Activated CD4-positive, alpha-beta T cell treated with anti-CD3 and anti-CD28 coated beads, Interleukin-2, Interleukin-4, amounts not matched to agents 100 ng/mL and 50 ng/mL, durations not matched to agents 16 hours and 8 hours (primary cell): ENCODE measurements at places on chromosomes 4 and X.

GRCh38 chrX:23194885-23195554 lies 139.6 kb upstream of the PTCHD1 start:
- no peak for DNase-seq

- no peak for DNase-seq
Observed at GRCh38 chr4:63717384-63717783, 691.9 kb downstream of the TECRL start.

DNA sequence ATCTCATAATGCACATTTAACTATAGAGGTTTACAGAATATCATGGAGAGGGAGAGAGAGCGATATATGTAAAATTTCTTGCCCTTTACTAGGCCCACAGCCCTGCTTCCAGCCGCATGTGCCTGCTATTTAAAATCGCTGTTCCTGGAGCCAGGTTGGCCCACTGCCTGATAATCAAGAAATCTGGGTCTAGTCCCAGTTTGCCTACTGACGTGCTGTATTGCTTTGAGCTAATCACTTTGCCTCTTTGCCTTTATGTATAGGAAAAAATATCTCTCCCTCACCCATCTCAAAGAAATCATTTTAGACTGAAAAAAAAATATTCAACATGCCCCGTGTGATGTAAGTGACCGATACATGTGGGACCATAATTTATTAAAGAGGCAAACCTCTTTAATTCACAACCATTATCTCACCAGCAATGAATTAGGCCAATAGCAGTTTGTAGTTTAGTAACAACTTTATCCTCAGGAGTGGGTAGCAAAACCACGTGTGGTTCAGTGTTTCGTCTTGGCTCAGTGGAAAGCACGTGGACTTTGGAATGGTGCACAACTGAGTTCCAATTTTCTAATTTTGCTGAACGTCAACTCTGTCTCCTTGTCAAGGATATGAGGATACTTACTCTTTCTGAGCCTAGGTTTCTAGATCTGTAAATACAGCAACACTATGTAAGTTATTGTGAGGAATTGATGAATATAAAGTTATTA lies 62.6 kb downstream of the GRXCR1 start:
- no peak for DNase-seq

GRCh38 chr4:87029356-87029755 lies 94.5 kb downstream of the AFF1 start:
- DNase-seq = no peak

DNA sequence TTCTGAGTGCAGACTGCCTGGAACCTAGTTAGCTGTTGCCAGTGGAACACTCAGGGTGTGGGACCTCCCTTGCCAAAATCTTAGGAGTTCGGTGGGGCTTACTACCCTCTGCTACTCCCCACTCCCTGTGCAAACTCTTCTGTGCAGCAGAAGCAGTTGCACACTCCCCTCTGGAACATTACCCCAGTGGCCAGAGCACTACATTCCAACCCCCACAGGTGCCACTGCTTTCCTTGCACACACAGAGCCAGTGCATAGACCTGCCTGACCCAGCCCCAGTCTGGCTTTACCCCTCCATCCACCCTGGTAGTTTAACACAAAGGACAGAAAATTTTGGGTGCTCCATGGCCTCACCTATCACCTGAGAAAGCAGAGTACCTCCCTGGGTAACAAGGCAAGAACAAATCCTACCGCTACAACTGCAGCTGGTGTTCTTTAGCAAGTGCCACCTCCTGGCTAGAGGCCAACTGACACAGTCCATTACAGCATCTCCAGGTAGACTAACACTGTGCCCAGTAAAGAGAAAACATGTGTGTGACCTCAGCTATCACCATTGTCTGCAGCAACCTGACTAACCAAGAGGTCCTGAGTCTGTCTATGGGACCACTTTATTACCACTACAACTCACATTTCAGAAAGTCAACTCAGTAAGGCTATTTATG lies 11.5 kb upstream of the RASSF6 start:
- DNase-seq = no peak

DNA sequence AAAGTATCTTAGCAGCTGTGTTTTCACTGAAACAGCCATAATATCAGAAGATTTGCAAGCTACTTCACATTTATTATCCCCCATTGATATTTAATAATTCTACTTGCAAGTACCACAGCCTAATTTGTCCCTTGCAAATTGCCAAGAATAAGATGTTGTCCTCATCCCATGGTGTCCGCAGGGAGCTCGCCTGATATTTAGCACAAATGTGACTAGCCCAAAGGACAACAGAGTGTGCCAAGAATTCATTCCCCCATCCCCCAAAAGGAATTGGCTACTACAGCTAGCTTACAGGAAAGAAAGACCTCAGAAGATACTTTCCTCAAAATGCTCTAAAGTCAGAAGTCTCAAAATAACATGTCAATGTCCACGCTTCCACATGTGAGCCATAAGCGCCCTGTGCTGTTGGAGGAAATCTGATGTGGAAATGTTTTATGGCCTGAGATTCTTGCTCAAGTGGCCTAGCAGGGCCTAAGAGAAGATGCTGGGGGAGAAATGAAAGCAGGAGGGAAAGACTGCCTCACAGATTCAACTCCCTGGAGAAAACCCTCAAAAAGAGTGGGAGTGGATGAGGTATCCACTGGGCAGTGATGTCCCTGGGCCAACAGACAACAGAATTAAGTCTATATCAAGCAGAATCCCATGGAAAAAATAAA lies 111.4 kb downstream of the SH3KBP1 start:
- no peak for DNase-seq

GRCh38 chr4:183147196-183147595 lies 48.1 kb downstream of the WWC2 start:
- DNase-seq = no peak

DNA sequence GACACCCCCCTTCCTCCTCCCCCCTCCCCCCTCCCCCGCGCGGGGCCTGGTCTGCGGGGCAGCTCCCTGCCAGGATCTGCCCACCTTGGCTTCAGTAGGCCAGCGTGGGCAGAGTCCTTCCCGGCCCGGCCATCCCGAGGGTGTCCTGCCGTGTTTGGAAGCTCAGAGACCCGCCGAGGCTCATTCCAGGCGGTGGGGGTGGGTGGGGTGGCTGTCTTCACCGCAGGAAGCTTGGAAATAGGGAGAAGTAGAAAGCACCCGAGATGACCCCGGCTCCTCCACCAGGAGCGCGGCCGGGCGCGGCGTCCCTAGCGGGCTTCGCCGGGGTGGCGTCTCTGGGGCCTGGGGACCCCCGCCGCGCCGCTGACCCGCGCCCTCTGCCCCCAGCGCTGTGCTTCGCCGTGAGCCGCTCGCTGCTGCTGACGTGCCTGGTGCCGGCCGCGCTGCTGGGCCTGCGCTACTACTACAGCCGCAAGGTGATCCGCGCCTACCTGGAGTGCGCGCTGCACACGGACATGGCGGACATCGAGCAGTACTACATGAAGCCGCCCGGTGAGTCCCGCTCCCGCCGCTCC lies 1.6 kb downstream of the NAT8L start:
- DNase-seq = no peak

GRCh38 chrX:31178064-31178768 lies 106.4 kb upstream of the FTHL17 start:
- DNase-seq = peak; percentile 30

GRCh38 chrX:109742722-109743121 lies 9.7 kb upstream of the ACSL4 start:
- DNase-seq = no peak

DNA sequence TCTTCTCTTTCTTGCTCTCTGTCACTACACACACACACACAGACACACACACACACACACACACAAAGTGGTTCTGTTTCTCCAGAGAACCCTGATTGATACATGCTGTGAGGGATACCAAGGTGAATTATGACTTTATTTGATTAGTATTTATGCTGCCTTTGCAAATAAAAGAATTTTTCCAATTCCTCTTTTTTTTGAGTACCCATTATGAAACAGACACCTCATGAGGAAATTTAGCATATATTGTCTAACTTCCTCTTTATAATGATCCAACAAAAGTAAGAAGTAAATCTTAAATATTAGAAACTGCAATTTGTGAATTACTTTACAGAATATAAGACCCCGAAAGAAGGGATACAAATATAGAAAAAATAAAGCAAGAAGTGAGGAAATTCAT lies 14.3 kb upstream of the RAB28 start:
- DNase-seq = no peak

GRCh38 chr4:148029781-148030180 lies 297.9 kb downstream of the ARHGAP10 start:
- DNase-seq = no peak

DNA sequence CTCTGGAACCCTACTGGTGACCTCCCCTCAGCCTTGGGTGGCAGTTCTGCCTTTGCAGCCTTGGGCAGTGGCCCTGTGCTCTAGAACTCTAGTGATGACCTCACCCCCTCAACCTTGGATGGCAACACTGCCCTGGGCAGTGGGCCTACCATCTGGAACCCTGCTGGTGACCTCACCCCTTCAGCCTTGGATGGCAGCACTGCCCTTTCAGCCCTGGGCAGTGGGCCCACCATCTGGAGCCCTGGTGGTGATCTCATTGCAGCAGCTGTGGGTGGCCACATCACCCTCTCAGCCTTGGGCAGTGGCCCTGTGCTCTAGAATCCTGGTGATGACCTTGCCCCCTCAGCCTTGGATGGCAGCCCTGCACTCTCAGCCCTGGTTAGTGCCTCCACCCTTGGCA lies 129.3 kb downstream of the RBMX2 start:
- DNase-seq = no peak

GRCh38 chrX:9646471-9647224 lies 119.0 kb downstream of the GPR143 start:
- no peak for DNase-seq

GRCh38 chr4:55507612-55508011 lies 39.1 kb downstream of the CLOCK start:
- no peak for DNase-seq

DNA sequence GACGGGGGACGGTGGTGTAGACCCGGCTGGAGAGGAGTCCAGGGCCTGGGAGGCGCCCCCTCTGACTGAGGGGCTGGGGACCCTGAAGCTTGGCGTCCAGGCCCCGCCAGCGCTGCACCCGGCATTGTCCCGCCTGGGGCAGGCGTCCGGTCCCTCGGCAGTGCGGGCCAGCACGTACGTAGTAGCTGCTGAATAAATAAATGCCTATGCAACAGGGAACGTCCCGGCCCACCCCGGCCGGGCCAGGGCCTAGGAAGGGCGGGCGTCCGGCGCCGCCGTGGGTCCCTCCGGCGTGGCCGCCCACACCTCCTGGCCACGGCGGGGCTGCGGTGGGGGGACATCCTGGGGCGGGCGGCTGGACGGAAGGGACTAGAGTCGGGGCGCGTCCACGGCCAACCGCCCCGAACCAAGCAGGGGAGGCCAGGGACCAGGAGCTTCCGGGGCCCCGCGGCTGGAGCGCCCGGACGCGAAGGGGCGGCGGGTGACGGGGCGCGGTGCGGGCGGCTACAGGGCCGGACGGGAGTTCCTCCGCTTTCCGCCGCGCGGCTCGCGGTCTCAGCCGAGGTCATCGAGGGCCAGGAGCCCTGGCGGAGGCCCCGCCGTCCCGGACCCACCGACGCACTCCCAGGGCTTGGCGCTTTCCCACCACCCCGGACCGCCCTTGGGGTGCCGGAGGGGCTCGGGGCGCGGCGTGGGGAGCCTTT lies 886 bp upstream of the WWC2 start:
- no peak for DNase-seq

- DNase-seq = no peak
Observed at GRCh38 chr4:162323919-162324318, 160.1 kb upstream of the FSTL5 start.

DNA sequence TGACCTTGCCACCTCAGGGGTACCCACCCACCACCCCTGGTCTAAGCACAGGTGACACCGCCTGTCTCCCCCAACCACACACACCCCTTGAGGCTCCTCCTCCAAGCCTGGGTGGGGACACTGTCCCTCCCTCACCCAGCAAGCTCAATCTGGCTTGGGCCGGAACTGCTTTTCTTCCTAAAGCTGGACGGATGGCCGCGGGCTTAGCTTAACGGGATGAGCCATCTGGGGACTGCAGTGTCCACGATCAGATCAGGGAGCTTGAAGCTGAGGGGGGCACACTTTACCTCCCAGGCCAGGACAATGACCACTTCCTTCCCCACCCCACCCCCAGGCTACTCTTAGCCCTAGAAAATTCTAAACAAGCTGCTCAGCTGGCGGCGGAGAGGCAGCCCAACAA lies 1.0 kb upstream of the SLC6A8 start:
- no peak for DNase-seq

- DNase-seq = peak; percentile 2
Observed at GRCh38 chr4:113979148-113979904, at the start of gene ARSJ. Gene ARSJ (minus strand): TSS chr4:113979647. CDS start chr4:113978834, 813 bp downstream.

GRCh38 chr4:74764119-74764518 lies 30.2 kb downstream of the BTC start:
- DNase-seq = no peak
